Stimulated activated CD4-positive, alpha-beta T cell treated with anti-CD3 and anti-CD28 coated beads, Interleukin-1b, Interleukin-23, amount 100 ng/mL, for 4 hours (primary cell): ENCODE measurements at places on chromosomes 1 and 21.

DNA sequence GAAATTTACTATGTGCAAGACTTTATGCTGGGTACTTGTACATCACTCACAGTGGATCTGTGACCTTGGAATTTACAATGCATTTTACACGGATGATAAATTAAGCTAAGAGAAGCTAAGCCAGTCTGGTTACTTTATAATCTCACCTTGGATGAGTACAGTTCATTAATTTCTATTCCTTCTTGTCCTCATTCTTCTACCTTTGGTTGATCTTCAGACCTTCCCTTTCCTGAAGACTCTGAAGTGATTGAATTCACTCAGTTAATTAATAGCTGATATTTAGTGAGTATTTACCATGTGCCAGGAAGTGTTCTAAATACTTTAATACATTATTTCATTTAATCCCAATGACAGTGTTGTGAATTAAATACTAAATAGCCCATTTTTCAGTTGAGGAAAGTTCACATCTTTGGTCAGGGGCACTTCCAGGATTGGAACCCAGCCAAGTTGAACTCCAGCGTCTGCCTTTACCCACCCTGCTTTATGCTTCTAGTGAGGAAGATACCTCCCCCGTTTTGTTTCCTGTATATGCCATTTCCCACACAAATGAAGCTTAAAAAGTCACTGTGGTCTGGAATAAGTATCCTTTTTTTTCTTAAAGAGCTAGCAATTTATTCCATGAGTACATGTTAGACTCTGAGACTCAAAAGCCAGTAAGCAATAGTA lies 146.6 kb downstream of the TLR5 start:
- no peak for DNase-seq

DNA sequence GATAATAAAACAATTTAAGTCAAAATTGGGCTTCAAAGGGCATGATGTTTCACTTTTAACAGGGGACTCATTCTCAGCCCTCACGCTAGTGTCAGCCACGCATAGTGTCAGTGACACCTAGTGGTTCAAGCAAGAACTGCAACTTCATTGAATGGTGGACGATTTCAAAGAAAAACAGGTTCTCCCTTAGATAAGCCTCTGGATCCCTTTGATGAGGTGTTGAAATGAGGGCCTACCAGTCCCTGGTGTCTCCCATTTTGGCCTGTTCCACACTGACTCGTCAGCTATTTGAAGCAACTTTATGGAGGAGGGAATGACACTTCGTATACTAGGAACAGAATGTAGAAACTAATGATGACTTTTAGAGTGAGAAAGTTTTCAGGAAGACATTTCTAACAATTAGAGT lies 56.2 kb downstream of the FCRL5 start:
- no peak for DNase-seq

DNA sequence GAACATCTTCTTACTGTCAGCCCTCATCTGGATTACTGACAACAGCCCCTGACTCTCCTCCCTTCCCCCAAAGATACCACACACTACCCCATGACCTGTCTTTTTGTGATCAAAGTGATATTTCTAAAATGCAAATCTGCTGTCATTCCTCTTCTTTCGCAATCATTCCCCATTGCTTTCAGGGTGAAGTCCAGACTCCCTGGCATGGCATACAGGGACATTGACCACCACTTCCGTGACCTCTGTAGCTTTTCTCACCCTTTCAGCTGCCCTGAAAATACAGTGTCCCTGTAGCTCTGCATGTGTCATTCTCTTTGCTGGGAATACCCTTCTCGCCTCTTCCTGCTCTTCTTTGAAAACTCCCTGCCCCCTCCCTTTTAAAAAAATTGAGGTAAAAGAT lies 4.1 kb downstream of the SERINC2 start:
- no peak for DNase-seq

GRCh38 chr1:5254975-5255374 lies 600.6 kb downstream of the AJAP1 start:
- DNase-seq, result no peak

DNA sequence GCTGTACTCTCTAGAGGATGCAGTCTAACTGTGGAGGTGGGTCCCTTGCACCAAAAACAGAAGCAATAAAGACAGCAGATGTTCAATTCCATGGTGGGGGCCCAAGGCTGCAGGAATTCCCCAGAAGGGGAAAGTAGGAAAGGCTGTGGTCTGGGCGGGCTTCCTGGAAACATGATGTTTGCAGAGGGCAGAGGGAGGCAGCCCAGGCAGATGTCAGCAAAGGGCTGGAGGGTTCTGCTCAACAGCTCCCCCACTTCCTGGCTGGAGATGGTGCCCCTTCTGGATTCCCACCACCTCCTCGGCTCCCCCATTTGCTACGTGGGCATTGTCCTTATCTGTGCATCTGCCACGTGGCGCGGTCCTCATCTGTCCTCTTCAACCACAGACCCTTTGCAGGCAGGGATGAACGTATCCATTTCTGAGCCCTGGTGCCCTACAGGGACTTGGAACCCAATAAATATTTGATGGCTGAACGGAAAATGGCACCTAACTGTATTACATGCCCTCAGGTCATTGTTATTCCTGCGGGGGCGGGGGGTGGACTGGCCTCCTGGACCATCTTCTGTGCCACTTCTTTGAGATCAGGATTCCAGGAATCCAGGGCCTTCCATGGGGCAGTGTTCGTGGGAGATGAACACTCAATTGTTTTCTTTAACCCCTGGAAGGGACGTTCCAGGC lies 8.4 kb upstream of the GUCA2B start:
- DNase-seq, result no peak

- no peak for DNase-seq
These were observed 21.4 kb downstream of the WNT9A start for GRCh38 chr1:227926216-227926791.

DNA sequence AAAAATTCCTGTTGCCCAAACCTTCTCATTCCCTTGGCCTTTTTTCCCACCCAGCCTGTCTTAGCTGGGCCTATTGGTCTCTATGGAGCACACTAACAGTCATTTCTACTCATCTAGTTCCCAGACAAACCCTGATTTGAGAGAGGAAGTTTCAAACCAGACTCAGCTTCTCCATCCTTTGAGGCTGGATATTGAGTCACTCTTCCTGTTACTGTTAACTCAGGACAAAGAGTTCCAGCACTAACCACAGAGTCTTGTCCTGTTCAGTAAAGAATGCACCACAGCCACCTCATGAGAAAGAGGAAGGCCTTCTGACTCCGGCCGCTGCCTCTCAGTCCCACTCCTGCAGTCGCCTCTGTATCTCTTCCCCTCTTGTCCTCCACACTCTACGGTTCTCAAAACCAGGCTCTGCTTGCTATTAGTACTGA lies 137.8 kb downstream of the PTPRC start:
- DNase-seq, result no peak

GRCh38 chr1:164320790-164321731 lies 237.9 kb upstream of the PBX1 start:
- DNase-seq, result no peak

DNA sequence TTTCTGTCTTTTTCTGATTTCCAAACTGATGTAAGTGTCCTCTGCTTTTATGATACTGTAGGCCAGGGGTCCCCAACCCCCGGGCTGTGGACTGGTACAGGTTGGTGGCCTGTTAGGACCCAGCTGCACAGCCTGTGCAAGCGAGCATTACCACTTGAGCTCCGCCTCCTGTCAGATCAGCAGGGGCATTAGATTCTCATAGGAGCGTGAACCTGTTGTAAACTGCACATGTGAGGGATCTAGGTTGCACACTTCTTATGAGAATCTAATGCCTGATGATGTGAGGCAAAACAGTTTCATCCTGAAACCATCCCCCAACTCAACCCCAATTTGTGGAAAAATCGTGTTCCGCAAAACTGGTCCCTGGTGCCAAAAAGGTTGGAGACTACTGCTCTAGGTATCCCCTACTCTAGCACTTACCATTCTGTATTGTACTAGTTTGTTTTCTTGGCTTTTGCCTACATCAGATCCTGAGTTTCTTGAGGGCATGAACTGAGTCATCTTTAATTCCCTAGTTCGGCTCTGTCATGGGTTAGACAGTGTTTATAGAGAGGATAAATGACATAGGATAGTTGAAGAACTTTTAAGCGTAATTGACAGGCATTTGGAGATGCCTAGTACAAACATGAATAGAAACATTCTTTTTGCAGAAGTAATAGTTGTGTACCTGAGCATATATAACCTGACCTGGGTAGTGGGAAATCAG lies 4.1 kb downstream of the ABCD3 start:
- DNase-seq, result no peak

DNA sequence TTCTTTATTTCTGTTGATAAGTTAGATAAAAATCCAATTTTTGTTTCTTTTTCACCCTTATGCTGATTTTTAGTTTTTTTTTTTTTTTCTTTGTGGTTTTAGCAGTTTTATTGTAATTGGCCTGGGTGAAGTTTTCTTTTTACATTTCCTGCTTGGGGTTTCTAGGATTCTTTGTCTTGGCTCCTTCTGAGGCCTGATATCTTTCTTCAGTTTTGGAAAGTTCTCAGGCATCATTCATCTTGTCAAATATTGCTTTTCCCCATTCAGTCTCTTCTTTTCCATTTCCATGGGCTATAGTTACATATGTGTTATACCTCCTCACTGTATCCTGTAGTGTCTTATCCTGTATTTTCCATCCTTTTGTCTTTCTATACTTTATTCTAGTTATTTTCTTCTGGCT lies 28.5 kb downstream of the ST6GALNAC3 start:
- DNase-seq, result no peak

GRCh38 chr1:230174471-230175162 lies 107.6 kb downstream of the GALNT2 start:
- no peak for DNase-seq

DNA sequence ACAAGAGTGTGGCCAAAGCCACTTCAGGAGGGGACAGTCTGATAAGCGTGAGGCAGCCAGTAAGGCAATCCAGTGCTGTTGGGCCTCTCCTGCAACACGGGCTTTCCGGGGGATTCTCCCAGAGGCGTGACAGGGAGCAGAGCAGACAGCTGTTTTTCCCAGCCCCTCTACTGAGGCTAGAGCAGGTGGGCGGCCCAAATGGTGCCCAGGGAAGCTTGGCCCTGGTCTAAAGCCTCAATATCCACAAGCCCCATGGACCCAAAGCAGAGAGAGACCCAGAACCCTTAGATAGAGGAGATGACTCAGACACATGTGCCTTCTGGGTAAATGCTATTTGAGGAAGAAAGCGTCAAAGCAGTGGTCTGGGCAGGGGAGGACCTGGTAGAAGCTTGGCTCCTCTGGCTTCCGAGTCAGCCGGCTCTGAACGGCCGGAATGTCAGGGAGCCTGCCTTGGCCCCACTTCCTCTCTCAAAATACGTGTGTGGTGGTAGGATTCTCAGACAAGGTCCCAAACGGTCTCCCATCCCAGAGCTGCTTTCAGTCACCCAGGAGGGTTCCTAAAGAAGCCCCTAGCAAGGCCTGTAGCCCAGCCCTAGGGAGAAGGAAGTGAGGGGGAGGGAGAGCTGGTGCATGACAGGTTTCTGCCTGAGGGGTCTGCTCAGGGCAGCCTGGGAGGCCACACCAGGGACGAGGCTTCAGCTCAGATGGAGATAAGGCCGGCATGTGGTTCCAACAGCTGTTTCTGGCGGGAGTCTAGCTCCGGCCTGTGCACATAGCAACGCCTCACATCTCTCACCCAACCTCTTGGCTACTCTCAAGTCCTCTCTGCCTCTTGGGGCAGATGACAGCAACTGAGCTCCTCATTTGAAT lies 28.8 kb downstream of the PIK3C2B start:
- no peak for DNase-seq

- peak; percentile 58 for DNase-seq
These were observed 2.5 kb upstream of the CERS2 start for GRCh38 chr1:150976879-150977694.

- DNase-seq, result no peak
These were observed 187.6 kb downstream of the LRRC40 start for GRCh38 chr1:70017770-70018169.

DNA sequence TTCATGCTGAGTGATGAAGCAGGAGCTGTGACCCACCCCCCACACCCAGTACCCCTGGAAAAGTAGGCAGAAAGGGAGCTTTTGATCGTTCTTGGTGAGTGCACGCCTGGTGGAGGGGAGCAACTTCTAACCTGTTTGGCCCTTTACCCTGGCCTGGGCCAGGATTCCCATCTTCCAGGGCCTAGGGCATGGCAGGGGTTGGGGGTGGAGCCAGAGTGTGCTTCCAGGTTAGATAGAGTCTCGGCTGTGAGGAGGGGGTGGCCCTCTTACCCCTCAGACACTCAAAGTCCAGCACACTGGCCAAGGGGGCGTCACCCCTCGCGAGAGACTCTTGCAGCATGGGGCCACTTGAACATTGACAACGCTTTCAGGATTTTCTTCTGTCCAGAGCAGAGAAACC lies 236.6 kb downstream of the GRIK3 start:
- no peak for DNase-seq

DNA sequence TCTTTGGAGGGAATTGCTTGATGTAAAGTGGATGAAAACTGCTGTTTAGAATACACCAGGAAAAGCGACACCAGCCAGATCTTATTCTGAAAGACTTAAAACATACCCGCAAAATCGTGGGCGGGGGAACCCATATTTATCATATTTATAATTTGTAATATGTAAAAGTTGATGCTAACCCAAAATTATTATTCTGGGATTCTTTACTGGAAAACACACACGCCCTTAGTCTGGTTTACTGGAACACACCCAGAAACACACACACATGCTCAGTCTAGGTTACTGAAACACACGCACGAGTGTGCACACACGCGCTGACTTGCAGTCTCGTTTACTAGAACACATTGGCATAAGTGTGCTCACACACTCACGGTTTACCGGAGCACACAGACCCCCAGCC lies 32.5 kb downstream of the ATP5PO start:
- no peak for DNase-seq

- DNase-seq, result no peak
These were observed 17.6 kb downstream of the GALNT2 start for GRCh38 chr1:230084408-230085177.

GRCh38 chr21:37555672-37556261 lies 189.2 kb downstream of the DYRK1A start:
- DNase-seq, result no peak

DNA sequence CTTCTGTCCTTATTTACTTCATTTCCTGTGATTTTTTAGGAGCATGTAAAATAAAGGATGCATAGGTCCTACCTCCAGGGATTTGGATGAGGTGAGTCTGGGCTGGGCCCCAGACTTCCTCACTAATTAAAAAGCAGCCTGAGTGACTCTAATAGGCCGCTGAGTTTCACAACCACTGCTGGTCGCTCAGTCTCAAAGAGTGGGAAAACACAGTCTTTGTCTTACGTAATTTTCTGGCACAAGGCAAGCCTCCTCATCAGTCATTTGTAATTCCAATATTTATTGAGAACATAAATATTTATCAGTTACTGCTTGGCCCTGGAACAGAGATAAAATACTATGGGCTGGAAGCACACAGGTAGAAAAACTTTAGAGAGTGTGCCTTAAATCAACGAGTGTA lies 195.4 kb upstream of the RUNX1 start:
- DNase-seq, result no peak

GRCh38 chr1:173893611-173894010 lies 23.5 kb downstream of the SERPINC1 start:
- no peak for DNase-seq

DNA sequence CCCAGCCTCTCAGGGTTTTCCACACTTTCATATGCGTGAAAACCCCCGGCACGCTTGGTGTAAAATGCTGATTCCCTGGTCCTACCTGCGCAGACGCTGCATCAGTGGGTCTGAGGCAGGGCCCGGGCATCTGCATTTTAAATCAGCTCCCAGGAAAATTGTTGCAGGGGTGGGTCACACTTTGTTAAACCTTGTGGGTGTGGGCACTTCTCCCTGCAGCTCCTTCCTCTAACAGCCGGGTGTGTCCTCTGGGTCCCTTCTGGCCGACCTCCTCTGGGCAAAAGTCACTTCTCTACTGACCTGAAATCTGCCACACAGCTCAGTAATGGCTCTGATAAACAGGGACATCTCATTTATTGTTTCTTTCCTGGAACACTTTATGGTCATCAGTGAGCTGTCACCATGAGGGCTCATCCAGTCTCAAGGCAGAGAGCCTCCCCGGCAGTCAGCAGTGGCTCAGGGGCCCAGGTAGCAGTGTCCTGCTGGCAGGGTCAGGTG lies 52.8 kb upstream of the TMPRSS2 start:
- no peak for DNase-seq
